ENCODE measurements at places on chromosomes 3 and 15.
A peak's percentile ranks its signal among the peaks of the same experiment; 100 is the strongest.

GRCh38 chr3:148202386-148202785, 495.3 kb upstream of the AGTR1 start:
- no peak for DNase-seq

GRCh38 chr3:8780279-8780678, 10.9 kb upstream of the OXTR start:
- DNase-seq: no peak

- DNase-seq: no peak
These were observed 7.5 kb downstream of the ZNF148 start for GRCh38 chr3:125367403-125368230.

- DNase-seq: no peak
These were observed 234.7 kb upstream of the LYSMD4 start for GRCh38 chr15:99967841-99968371.

DNA sequence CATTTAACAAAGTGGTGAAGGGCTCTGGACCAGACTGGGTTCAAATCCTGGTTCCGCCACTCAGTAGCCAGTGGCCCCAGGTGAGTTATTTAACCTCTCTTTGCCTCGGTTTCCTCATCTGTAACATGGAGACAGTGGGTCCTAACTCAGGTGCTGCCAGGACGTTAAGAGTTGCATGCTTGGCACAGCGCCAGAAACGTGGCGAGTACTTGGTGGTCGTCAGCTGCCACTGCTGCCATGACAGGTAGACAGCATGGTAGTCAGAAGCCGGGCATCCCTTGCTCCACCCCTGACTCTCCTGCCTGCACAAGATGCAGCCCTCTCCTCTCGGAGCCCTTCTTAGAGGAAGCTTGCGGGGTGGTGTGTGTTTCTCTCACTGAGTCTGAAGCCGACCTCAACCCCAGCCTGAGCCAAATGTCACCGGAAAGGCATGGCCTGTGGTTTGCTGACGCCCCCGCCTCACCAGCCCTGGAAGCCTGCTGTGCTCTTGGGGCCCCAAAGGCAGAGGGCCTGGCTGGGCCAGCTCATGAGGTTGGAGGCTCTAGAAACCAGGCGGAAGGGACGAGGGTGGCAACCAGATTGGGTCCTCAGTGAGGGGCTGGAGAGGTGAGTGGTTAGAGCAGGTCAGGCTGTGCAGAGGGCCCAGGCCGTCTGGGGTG, 160.8 kb upstream of the TLE3 start:
- peak; percentile 25 for DNase-seq

- DNase-seq: no peak
These were observed 20.5 kb downstream of the GJD2 start for GRCh38 chr15:34734303-34734702.

Data from stimulated activated CD8-positive, alpha-beta memory T cell treated with anti-CD3 and anti-CD28 coated beads, Interleukin-15, amount 100 ng/mL, for 24 hours (primary cell).